ENCODE measurements at places on chromosomes 2 and 18. TPM values are rescaled to one million over a fixed set of nuclear protein-coding genes. Genes with fewer than 3 reads are reported as not detected.

The REL gene
- total RNA-seq = 7.0 TPM

The ERBB4 gene
- total RNA-seq = 0.42 TPM

- no peaks in the 10 kb centered on the region for H3K36me3 ChIP-seq
- no peak overlapping the region for H3K27ac ChIP-seq
- H3K4me3 ChIP-seq = no peak overlapping the region
Observed at GRCh38 chr2:203689426-203690116, 16.9 kb upstream of the CD28 start.

The SCYGR4 gene
- not detected for total RNA-seq

DNA sequence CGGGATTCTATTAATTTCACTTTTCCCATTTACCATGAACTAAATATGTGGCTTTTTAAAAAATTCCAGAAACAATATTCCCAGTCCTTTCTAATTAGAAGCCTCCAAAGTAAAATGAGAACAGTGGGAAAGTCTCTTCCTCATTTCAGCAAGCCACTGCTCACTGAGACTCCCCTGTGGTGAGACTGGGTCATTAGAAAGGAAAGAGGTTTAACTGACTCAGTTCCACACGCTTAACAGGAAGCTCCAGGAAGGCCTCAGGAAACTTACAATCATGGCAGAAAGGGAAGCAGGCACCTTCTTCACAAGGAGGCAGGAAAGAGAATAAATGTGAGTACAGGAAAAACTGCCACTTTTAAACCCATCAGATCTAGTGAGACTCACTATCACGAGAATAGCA, 258.9 kb upstream of the CHAC2 start:
- H3K27me3 ChIP-seq = no peaks in the 10 kb centered on the region
- H3K4me3 ChIP-seq = no peak overlapping the region
- H3K4me1 ChIP-seq = no peaks in the 10 kb centered on the region
- no peaks in the 10 kb centered on the region for H3K36me3 ChIP-seq
- no peak overlapping the region for H3K27ac ChIP-seq
